T-helper 2 cell treated with Interferon-gamma antibody and Interleukin-4, amounts not matched to agents 5 μg/mL and 100 μg/mL, for 36 hours (primary cell): ENCODE measurements at places on chromosomes 6 and 20.

DNA sequence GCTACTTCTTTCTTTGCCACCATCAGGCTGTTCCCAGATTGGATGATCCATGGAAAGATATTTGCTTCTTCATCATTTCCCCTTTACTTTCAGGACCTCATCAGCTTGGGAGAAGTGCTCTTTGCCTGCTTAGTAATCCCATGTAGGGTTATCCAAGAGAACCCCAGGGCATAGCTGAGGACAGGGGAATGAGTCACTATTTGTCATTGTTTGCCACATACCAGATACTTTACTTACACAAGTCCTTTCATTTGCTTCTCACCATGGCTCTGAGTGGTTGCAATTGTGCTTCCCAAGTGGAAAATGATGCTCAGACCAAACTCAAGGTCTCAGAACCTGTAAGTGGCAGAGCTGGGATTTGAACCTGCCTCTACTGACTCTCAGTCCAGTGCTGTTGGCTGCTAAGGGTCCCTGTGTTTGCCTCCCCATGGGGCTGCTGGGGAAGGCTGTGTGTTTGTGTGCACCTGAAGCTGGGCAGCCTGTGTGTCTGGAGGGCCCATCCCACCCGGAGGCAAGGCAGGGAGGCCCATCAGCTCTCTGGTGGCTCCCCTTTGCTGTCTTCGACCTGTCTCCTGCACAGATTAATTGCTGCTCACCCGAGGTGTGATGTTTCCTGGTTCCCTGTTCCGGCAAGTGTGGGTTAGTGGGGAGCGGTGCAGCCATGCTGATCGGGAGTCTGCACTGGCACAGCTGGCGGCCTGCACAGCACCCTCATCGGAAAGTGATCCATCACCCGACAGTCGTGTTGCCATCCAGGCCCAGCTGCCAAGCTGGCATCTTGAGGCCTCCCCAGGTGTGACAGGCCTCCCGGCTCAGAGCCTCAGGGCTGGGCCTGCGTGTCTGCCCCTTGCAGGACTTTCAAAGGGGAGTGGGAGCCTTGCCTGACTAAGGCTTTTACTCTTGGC lies 228.8 kb downstream of the DHX35 start:
- H3K36me3 ChIP-seq: no peaks in the 10 kb centered on the region
- no peak overlapping the region for H3K4me3 ChIP-seq
- H3K27me3 ChIP-seq: no peaks in the 10 kb centered on the region
- DNase-seq: no peak

DNA sequence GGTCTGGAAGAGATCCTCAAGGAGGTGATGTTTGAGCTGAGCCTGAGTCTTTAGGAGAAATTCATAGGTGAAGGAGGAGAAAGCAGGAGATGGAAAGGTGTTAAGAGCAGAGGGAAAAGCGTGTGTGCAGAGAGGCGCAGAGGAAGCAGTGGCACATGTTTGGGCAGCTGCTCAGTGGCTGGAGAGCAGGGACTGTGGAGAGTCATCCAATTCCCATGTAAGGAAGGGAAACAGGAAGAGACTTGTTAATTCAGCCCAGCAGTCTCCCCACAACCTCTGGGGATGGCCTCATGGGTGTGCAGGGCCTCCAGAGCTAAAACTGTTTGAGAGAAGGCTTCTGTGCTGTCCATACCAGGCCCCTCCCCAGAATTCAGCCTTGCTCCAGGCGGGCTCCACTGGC lies 16.2 kb downstream of the AAR2 start:
- H3K4me1 ChIP-seq: peaks cover 5% of the 10 kb centered on the region
- H3K27ac ChIP-seq: no peak overlapping the region
- no peak overlapping the region for H3K4me3 ChIP-seq
- no peaks in the 10 kb centered on the region for H3K27me3 ChIP-seq
- H3K36me3 ChIP-seq: peaks cover 24% of the 10 kb centered on the region
- no peak for DNase-seq

- peaks cover 12% of the 10 kb centered on the region for H3K36me3 ChIP-seq
- no peak overlapping the region for H3K27ac ChIP-seq
- no peaks in the 10 kb centered on the region for H3K27me3 ChIP-seq
- H3K4me1 ChIP-seq: peaks cover 7% of the 10 kb centered on the region
- DNase-seq: no peak
Observed at GRCh38 chr6:119230160-119230559, 119.4 kb downstream of the MAN1A1 start.

GRCh38 chr6:82138075-82138791 lies 109.3 kb downstream of the IBTK start:
- DNase-seq: no peak
- no peaks in the 10 kb centered on the region for H3K36me3 ChIP-seq
- no peaks in the 10 kb centered on the region for H3K4me1 ChIP-seq
- H3K27me3 ChIP-seq: no peaks in the 10 kb centered on the region
- no peak overlapping the region for H3K4me3 ChIP-seq

GRCh38 chr6:90463359-90463758 lies 123.5 kb downstream of the MAP3K7 start:
- peak; percentile 56 for DNase-seq
- H3K4me3 ChIP-seq: peak overlapping the region; percentile 82
- H3K27me3 ChIP-seq: no peaks in the 10 kb centered on the region
- peak overlapping the region; percentile 93 for H3K27ac ChIP-seq

DNA sequence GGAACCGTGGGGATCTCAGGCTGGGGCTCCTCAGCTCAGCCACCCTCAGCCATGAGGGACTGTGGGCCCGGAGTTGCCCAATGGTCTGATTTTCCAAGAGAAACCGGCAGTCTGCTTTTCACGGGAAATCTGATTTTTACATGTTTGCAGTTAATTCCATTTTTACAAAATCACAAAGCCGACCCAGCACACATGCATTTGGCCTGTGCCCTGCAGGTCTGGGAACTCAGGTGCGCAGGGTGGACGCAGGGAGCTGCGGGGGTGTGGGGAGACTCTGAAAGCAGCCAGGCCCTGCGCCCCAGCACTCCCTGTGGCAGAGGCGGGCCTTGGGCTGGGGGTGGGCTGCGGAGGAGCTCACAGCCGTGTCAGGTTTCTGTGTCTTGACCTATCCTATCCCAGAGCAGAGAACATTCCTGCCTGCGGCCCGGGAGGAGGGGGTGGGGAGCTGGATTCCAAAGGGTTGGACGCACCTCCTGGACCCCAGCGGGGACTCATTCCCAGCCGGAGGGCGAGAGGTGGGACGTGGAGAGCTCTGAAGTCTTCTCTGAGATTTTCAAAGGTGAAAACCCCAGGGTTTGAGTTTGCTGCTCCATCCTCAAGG lies 60.6 kb downstream of the ADNP start:
- no peaks in the 10 kb centered on the region for H3K36me3 ChIP-seq
- H3K27me3 ChIP-seq: no peaks in the 10 kb centered on the region
- no peak overlapping the region for H3K27ac ChIP-seq
- no peaks in the 10 kb centered on the region for H3K4me1 ChIP-seq
- H3K4me3 ChIP-seq: no peak overlapping the region

- no peaks in the 10 kb centered on the region for H3K36me3 ChIP-seq
- H3K27ac ChIP-seq: no peak overlapping the region
- H3K4me3 ChIP-seq: no peak overlapping the region
- peaks cover 1% of the 10 kb centered on the region for H3K4me1 ChIP-seq
- H3K27me3 ChIP-seq: peaks cover 2% of the 10 kb centered on the region
Observed at GRCh38 chr20:33301192-33301930, 18.3 kb downstream of the BPIFB1 start.

- H3K27me3 ChIP-seq: no peaks in the 10 kb centered on the region
- H3K4me3 ChIP-seq: no peak overlapping the region
- H3K4me1 ChIP-seq: no peaks in the 10 kb centered on the region
- no peaks in the 10 kb centered on the region for H3K36me3 ChIP-seq
Observed at GRCh38 chr6:51045548-51045947, 226.9 kb downstream of the TFAP2B start.

DNA sequence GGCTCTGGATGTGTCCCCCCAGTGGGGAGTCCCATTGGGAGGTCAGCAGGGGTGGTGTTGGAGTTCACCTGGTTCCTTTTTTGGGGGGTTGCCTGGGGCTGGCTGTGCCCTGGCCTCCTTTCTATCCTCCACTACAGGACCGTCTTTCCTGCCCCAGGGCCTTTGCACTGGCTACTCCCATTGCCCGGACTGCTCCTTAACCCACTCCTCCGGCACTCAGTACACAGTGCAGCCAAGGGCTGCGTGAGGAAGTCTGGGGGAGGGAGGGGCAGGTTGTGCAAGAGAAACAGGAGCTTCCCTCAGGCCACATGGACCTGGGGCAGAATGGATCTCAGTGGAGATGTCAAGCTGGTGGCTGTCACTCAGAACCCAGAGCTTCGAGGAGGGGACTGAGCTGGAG lies 429.3 kb upstream of the SULF2 start:
- no peaks in the 10 kb centered on the region for H3K4me1 ChIP-seq
- no peaks in the 10 kb centered on the region for H3K36me3 ChIP-seq
- DNase-seq: no peak
- no peaks in the 10 kb centered on the region for H3K27me3 ChIP-seq
- H3K4me3 ChIP-seq: no peak overlapping the region
- H3K27ac ChIP-seq: no peak overlapping the region

DNA sequence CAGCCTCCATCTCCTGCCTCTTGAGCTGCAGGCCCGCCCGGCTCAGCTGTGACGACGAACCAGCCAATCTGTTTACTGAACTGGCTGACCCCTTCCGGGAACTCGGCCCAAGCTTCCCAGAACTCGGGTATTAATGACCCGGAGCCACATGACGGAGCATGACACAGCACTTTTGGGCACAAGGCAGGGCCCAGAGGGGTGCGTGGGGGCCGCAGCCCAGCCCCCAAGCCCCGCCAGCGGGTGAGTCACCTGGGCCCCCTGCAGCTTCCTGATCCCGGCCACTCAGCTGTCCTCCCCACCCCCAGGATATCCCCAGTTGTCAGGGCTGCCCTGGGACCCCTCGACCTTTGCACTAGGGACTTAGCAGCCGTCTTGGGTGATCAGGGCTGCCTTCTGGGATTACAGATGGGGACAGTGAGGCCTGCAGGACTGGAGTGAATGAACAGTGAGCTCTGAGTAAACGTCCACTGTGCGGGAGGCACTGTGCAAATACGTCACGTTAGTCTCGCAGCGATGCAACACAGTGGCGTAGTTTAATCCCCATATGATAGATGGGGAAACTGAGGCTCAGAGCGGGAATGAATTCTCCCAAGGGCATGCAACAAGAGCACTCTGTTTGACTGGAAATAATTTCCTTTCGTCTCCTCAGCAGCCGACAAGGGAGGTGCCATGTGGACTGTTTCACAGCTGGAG lies 102.1 kb downstream of the CEBPB start:
- no peaks in the 10 kb centered on the region for H3K27me3 ChIP-seq
- peaks cover 11% of the 10 kb centered on the region for H3K4me1 ChIP-seq
- DNase-seq: no peak

DNA sequence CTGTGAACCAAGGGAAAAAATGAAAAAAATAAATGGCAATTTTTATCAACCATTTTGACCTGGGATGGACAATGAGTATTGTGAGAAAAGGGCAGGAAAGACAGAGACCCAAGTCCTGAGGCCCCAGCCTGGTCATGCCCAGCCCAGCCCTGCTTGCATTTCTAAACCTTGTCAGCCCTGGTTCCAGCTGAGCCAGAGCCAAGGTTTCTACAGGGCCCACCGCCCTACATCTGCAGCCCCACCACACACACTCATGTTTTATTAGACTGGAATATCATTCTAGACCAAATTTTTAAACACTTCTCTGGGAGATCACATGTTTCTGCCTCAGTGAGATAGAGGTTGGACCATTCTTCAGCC lies 667 bp upstream of the CST9L start:
- DNase-seq: no peak
- H3K4me3 ChIP-seq: no peak overlapping the region
- H3K27me3 ChIP-seq: peaks cover 9% of the 10 kb centered on the region
- no peak overlapping the region for H3K27ac ChIP-seq
- H3K36me3 ChIP-seq: no peaks in the 10 kb centered on the region
- H3K4me1 ChIP-seq: no peaks in the 10 kb centered on the region

- H3K4me1 ChIP-seq: no peaks in the 10 kb centered on the region
- no peaks in the 10 kb centered on the region for H3K36me3 ChIP-seq
- H3K27ac ChIP-seq: no peak overlapping the region
- H3K4me3 ChIP-seq: no peak overlapping the region
Observed at GRCh38 chr20:8711501-8711900, 357.4 kb upstream of the PLCB4 start.

GRCh38 chr6:28633445-28634215 lies 107.9 kb downstream of the GPX5 start:
- H3K27me3 ChIP-seq: peaks cover 59% of the 10 kb centered on the region
- peaks cover 2% of the 10 kb centered on the region for H3K36me3 ChIP-seq
- no peak overlapping the region for H3K4me3 ChIP-seq
- no peak overlapping the region for H3K27ac ChIP-seq
- no peak for DNase-seq

GRCh38 chr6:148565930-148566663 lies 180.7 kb upstream of the UST start:
- peak; percentile 28 for DNase-seq
- no peak overlapping the region for H3K27ac ChIP-seq
- H3K27me3 ChIP-seq: peaks cover 8% of the 10 kb centered on the region
- no peak overlapping the region for H3K4me3 ChIP-seq
- peaks cover 8% of the 10 kb centered on the region for H3K4me1 ChIP-seq

DNA sequence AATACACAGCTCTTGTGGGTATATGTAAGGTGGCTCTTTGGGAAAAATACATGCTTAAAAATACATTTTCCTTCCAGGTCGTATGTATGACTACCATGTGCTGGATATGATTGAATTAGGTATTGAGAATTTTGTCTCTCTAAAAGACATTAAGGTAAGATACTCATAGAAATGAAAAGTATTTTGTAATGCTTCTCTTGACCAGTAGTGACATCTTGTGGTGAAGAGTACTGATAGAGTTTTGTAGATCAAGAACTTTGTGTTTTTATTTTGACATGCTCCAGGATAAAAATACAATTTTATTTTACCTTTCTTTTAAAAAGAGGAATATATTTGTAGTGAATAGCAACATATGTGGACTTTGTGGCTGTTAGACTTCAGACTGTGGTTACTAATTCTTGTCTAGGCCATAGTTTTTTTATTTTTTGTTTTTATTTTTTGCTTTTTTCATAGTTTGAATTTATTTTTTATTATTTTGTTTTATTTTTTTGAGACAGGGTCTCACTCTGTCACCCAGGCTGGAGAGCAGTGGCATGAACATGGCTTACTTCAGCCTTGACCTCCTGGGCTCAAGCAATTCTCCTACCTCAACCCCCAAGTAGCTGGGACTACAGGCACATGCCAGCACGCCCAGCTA lies 17.9 kb downstream of the RPF2 start:
- DNase-seq: no peak
- H3K27me3 ChIP-seq: no peaks in the 10 kb centered on the region
- H3K36me3 ChIP-seq: peaks cover 51% of the 10 kb centered on the region
- H3K4me1 ChIP-seq: peaks cover 3% of the 10 kb centered on the region
- H3K4me3 ChIP-seq: no peak overlapping the region

DNA sequence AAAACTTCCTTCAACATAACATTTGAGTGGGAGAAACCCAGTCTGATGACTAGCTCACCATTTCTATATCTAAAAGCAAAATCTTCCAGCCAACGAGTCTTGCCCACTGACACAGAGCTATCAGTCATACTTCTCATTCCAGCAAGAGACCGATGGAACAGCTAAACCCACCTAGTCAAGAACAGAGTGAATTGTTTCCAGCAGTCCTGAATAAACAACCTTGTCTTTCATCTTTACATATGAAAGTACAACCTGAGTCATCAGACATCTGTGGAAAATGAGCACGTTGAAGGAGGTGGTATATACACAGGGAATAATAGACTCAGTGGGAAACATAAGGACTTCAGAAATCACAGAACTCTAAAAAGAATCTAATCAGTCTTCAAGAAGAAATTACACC lies 23.8 kb downstream of the NRSN1 start:
- no peak overlapping the region for H3K27ac ChIP-seq
- H3K27me3 ChIP-seq: no peaks in the 10 kb centered on the region
- no peak for DNase-seq
- no peaks in the 10 kb centered on the region for H3K4me1 ChIP-seq
- H3K36me3 ChIP-seq: no peaks in the 10 kb centered on the region
